Thoracic aorta (tissue), 2 donors: ENCODE measurements at places on chromosomes 7 and 10.

GRCh38 chr10:83289373-83289772 lies 849.9 kb upstream of the GHITM start:
- H3K4me1 ChIP-seq = no peaks in the 10 kb centered on the region
- no peak overlapping the region for H3K27ac ChIP-seq
- H3K36me3 ChIP-seq = no peaks in the 10 kb centered on the region
- DNase-seq = no peak
- no peak overlapping the region for H3K4me3 ChIP-seq

DNA sequence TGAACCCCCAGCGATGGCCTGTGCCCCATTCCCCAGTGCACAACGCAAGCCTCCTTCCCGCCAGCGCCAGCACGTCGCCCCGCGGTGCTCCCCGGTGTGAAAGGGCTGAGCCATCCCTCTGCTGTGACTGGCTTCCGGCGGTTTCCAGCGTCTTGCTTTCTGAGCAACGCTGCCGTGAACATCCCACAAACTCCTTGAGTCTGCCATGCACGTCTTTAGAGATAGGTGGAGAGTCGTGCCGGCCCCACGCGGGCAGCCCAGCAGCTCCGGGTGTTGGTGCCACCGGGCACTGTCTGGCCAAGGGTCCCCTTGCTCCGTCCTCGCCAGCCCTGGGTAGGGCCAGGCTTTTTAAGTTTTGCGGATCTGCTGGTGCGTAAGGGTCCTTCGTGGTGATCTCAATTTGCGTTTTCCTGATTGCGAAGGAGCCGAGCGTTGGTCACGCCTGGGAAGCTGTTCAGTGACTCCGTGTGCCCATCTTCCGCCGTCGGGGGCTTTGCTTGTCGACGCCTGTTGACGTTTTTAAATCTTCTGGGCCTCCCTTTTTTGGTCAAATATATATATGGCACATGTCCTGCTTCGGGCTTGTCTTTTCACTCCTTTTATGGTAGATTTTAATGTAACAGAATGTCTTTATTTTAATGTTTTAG lies 70.6 kb downstream of the FOXL3 start:
- no peak overlapping the region for H3K4me3 ChIP-seq
- no peaks in the 10 kb centered on the region for H3K4me1 ChIP-seq

- no peak overlapping the region for H3K4me3 ChIP-seq
- H3K27ac ChIP-seq = no peak overlapping the region
These were observed 143.9 kb downstream of the PFKFB3 start for GRCh38 chr10:6346631-6347030.

DNA sequence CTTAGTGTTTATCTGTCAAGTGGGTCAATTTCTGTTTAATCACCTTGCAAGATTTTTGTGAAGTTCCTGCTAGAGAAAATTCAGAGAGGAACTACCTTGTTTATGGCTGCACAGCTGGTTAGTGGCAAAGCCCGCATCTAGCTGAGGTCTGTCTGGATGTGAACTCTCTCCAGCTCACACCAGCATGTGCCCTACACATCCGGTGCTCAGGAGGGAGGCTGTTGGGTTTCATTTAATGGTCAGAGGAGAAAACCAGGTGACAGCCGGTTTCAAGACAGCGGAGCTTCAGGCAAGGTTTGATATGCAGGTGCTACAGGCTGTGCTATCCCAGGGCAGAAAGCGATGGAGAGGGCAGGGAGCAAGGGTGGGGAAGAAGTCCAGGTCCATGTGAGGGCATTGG lies 351.1 kb downstream of the ACTR3B start:
- H3K27ac ChIP-seq = no peak overlapping the region
- no peak for DNase-seq
- no peaks in the 10 kb centered on the region for H3K27me3 ChIP-seq
- no peaks in the 10 kb centered on the region for H3K4me1 ChIP-seq
- no peak overlapping the region for H3K4me3 ChIP-seq
- H3K36me3 ChIP-seq = no peaks in the 10 kb centered on the region

- H3K27me3 ChIP-seq = no peaks in the 10 kb centered on the region
- no peak overlapping the region for H3K4me3 ChIP-seq
- no peaks in the 10 kb centered on the region for H3K36me3 ChIP-seq
- DNase-seq = no peak
These were observed 120.5 kb downstream of the FANK1 start for GRCh38 chr10:126016882-126017281.

DNA sequence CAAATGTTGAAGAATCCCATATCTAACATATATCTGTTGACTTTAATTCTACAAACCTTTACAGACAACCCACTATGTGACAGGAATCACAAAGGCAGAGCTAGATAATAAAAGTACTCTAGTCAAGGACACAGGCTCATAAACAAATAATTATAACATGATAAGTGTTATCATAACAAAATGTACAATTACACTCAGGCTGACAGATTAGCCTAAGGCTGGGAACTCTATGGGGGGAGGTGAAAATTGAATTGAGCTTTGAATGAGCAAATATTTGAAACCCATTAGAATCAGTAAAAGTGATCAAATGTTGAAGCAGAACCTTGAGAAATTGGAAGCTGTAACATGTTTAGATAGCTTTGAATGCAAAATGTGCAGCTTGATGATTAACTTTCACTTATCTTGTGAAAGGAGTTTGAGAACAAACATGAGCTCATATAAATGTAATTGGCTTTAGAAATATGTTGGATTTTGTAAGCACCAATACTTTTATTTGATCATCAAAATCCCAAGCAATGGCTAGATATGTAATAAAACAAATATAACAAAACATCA lies 970.2 kb downstream of the SORCS3 start:
- H3K4me1 ChIP-seq = no peaks in the 10 kb centered on the region
- H3K36me3 ChIP-seq = no peaks in the 10 kb centered on the region
- DNase-seq = no peak
- H3K27ac ChIP-seq = no peak overlapping the region
- H3K4me3 ChIP-seq = no peak overlapping the region
- H3K27me3 ChIP-seq = no peaks in the 10 kb centered on the region

DNA sequence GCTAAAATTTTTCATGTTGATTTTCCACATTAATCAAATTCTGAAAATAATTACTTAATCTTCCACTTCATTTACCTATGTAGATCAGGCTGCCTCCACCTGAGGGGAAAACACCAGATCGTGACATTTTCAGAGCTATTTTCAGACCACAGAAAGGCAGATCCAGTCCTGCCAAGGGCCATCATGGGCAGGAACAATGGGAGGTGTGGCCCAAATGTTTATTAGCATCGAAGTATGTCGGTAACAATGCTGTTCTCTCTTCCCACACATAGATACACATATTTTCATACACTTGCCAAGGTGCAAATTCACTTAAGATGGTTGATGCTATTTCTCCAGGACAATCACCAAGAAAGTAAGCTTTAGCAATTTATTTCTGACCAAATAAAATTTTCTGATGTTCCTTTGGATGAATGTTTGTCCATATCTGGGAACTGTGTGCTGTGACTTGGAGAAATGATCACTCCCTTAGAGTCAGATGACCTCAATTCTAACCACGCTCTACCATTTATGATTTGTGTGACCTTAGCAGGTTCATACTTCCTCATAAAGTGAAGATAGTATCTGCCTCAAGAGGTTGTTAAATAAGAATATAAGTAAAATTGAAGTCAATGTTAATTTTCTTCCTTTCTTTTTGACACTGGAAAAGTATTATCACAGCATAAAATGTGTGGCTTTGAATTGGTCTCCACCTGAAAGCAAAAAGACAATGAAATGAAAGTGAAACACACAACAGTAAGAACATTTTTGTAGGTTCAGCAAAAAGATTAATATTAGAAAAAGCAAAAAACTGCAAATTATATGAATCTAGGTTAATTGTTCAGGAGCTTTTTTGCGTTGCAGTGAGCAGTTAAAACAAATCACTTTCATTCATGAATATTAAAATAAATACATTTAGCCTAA lies 310.4 kb upstream of the PHF14 start:
- no peak overlapping the region for H3K4me3 ChIP-seq
- no peaks in the 10 kb centered on the region for H3K36me3 ChIP-seq
- H3K27me3 ChIP-seq = no peaks in the 10 kb centered on the region
- no peak overlapping the region for H3K27ac ChIP-seq
- no peaks in the 10 kb centered on the region for H3K4me1 ChIP-seq
- no peak for DNase-seq

DNA sequence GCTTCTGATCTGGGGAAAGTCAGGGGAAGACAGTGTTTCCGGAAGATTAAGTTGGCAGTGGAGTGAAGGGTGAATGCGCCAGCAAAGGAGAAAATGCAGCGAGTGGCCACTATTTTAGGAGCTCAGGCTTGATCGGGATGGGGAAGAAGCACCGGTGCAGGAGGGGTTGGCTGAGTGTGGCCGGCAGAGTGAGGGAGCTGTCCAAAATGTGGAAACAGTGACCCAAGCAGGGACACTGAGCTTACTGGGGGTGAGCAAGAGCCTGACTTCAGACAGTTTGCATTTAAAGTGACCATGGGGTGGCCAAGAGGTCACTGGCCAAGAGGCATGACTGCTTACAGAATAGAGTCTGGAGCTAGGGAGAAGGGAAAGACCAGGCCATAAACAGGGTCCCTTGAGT lies 79.3 kb downstream of the GOLGA7B start:
- no peak for DNase-seq
- no peak overlapping the region for H3K4me3 ChIP-seq
- H3K4me1 ChIP-seq = no peaks in the 10 kb centered on the region
- no peaks in the 10 kb centered on the region for H3K36me3 ChIP-seq

- peaks cover 19% of the 10 kb centered on the region for H3K4me1 ChIP-seq
- no peak overlapping the region for H3K4me3 ChIP-seq
- H3K27ac ChIP-seq = peak overlapping the region; percentile 46
- no peaks in the 10 kb centered on the region for H3K36me3 ChIP-seq
- no peaks in the 10 kb centered on the region for H3K27me3 ChIP-seq
These were observed 354.8 kb downstream of the CXCL12 start for GRCh38 chr10:44030132-44030531.

DNA sequence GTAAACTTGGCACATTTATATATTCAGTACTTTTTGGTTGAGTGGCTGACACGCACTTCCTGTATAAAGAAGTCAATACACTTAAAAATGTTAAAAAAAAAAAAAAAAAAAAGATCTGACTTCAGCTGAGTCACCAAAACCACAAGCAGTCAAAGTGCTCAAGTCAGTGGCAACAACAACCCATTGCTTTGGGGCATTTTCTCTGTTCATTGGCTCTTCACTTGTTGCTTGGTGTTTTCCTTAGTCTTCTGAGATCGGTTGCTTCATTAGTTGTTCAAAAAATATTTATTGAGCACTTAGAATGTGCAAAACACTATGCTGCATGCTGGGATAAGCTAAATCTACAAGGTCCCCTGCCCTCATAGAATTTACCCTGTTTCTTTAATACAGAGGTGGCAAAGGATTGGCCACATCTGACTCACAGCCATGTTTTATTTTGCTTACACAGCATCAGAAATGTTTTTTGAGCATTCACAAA lies 63.7 kb downstream of the ZNRF2 start:
- no peaks in the 10 kb centered on the region for H3K36me3 ChIP-seq
- peaks cover 64% of the 10 kb centered on the region for H3K4me1 ChIP-seq
- H3K27ac ChIP-seq = peak overlapping the region; percentile 71

GRCh38 chr10:78066012-78066411 lies 32.3 kb downstream of the RPS24 start:
- no peak for DNase-seq
- no peak overlapping the region for H3K27ac ChIP-seq
- H3K27me3 ChIP-seq = no peaks in the 10 kb centered on the region
- no peaks in the 10 kb centered on the region for H3K36me3 ChIP-seq

GRCh38 chr7:57638666-57639065 lies 188.7 kb downstream of the ZNF716 start:
- DNase-seq = no peak
- H3K4me1 ChIP-seq = no peaks in the 10 kb centered on the region
- H3K27me3 ChIP-seq = no peaks in the 10 kb centered on the region
- H3K36me3 ChIP-seq = no peaks in the 10 kb centered on the region
- H3K27ac ChIP-seq = no peak overlapping the region
- no peak overlapping the region for H3K4me3 ChIP-seq
